ENCODE measurements at places on chromosomes 3 and 15.
A peak's percentile ranks its signal among the peaks of the same experiment; 100 is the strongest.

DNA sequence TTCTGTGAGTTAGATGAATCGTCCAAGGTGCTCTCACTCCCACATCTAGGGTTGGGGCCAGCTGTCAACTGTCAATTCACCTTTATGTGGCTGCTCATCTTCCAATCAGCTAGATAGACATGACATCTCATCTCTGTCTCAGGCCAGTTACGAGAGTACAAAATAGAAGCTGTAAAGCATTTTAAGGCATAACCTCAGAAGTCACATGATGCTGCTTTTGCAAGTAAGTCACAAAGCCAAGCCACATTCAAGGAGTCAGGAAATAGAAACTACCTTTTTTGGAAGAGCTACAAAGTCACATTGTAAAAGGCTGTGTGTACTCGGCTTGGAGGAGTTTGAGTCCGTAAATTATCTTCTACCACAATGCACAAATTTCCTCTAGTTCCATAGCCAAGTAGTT lies 5.1 kb upstream of the CCR1 start:
- DNase-seq = peak; percentile 51

GRCh38 chr3:127671523-127672428 lies 976 bp upstream of the ABTB1 start:
- DNase-seq = peak; percentile 19

GRCh38 chr3:132535575-132536441 lies 61.3 kb upstream of the ACKR4 start:
- DNase-seq = peak; percentile 59

DNA sequence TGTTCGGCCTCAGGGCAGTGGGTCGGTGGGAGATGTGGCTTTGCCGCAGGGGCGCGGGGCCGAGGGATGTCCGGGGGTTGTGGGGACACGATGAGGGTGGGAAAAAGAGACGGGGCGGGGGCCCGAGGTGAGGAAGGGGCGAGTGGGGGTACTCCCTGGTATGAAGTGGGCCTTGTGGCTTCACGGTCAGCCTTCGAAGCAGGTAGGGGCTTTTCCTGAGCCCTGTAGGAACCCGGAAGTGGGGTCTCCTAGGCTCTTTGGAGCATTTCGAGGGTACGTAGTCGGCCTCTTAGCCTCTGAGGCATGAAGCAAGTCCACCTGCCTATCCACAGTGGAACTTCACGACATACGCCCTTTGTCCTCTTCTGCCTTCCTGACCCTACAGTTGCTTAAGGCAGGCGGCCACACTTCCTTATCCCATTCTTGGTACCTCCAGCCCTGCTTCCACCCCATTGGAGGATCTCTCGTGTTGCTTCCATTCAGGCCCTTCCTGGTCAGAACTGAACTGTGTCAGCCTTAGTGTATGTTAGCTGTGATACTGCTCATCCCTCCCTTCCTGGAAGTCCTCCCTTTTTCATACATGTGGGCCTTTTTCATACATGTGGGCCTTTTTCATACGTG lies 389 bp downstream of the ARPC4 start:
- peak; percentile 20 for DNase-seq

DNA sequence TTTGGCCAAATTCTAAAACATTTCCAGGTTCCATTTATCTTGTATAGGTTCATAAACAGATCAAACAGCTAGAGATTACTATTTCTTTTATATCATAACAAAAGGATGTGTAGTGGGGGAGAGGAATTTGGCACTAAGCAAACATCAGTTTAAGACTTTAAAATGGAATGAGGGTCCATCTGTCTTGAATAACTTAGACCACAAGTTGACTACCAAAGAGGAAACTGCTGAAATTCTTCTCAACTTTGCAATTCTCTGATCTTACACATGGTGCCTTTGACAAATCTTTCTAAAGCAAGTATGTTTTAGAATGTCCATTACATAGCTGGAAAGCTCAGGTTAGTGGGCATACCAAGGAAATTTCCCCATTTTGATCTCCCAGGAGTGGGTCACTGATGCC lies 140.5 kb upstream of the ADAMTS9 start:
- no peak for DNase-seq

DNA sequence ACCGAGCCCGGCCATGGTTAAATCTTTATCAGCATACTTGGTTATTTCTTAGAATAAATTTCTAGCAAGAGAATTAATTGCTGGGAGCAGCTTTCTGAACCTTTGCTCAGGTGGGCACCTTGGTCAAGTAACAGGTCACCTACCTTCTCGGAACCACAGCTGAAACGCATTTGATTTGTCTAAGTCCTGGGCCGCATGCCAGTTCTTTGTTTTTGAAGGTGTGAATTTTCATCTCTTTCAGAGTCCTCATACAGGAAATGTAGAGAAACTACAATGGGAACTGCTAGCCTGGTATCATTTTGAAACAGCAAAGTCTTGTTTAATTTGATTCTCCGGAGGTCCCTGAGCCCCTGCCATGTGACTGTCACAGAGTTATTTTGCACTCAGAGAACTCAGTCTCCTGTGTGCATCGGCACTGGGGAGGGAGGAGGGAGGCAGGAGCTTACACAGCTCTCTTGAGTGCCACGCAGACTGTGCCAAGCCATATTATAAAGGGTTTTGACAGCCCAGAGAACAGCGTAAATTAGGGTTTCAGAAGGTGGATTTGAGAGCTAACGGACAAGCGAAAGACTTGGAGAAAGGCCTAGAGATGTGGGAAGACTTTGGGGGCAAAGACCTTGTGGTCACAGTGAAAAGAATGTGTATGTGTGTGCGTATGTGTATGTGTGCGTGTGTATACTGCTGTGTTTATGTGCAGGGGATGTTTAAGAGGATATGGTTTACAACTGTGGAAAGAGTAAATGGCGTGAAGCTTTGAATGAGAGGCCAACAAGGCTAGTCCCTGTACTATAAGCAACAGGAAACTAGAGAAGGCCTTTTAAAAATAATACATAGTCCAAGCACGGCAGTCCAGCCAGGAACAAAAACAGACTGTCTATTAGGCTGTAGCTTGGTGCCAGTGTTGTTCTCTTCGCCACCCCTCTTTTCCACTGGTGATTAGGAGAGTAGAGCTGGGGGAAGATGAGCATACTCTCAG lies 61.8 kb upstream of the ATP13A3 start:
- DNase-seq = no peak

DNA sequence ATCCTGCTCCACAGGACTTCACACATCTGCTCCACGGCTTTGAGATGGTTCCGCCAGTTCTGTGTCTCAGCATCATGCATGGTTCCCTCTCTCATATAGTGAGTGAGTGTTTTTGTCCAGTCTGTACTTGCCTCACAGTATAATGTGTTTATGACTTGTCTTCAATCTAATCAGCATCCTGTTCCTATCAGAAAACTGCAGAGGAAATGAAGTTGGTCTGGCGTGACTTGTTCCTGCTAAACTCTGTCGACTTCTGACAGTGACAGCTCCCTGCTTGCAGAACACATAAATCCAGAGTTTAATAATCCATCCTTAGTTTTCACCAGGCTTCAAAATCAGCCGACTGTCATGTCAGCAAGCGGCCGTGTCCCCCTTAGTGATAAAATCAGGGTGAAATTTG lies 222.3 kb downstream of the SLCO3A1 start:
- DNase-seq = no peak

DNA sequence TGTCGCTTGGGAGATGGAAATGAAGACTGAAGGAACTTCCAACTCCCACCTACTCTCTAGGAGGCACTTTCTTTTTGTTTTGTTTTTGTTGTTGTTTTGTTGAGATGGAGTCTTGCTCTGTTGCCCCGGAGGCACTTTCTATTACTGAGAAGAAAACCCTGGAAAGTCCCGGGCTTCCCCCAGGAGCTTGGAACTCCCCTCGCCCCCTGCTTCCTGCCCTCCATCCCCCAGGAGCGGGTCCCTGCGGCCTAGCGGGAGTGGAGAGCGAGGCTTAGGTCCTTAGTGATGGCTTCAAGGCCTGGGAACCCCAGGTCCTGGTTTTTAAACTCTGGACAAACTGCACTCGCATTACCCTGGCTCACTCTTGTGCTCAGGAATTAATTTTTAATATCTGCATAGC lies 195.7 kb downstream of the OCA2 start:
- no peak for DNase-seq

DNA sequence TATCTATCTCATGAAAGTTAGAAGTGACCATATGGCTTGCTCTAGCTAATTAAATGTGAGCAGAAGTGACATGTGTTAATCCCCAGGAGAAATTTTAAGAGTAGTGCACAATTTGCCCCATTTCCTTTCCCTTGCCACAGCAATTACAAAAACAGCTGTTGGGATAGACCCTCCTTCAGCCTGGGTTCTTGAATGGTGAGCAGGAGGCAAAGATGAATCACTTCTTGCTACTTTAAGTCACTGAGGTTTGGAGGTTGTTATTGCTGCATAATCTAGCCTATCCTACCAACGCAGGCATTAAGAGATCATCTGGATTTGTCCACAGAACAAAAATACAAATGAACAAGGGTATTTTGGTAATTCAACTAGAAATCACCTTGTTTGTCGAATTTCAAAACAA lies 51.7 kb upstream of the CAPN7 start:
- no peak for DNase-seq

GRCh38 chr3:106945435-106945834 lies 431.8 kb upstream of the CCDC54 start:
- no peak for DNase-seq

DNA sequence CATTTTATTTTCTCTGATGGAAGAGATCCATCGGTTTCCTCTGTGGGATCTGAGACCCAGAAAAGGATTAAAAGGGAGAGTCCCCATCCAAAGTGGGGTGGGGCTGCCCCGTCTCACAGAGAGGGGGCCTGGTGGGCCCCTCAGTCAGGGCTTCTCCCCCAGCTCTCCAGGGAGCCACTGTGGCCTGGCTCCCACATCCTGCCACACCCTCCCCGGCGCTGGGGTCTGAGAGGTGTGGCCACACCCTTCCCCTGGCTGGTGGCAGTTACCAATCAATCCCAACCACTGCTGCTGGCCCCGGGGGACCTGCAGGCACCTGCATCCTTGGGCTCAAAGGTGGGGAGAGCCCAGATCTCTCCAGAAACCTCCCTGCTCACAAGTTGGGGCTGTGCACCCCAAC lies 161.8 kb upstream of the IQSEC1 start:
- DNase-seq = peak; percentile 4

- no peak for DNase-seq
Observed at GRCh38 chr3:42101481-42101880, 10.3 kb downstream of the TRAK1 start.

DNA sequence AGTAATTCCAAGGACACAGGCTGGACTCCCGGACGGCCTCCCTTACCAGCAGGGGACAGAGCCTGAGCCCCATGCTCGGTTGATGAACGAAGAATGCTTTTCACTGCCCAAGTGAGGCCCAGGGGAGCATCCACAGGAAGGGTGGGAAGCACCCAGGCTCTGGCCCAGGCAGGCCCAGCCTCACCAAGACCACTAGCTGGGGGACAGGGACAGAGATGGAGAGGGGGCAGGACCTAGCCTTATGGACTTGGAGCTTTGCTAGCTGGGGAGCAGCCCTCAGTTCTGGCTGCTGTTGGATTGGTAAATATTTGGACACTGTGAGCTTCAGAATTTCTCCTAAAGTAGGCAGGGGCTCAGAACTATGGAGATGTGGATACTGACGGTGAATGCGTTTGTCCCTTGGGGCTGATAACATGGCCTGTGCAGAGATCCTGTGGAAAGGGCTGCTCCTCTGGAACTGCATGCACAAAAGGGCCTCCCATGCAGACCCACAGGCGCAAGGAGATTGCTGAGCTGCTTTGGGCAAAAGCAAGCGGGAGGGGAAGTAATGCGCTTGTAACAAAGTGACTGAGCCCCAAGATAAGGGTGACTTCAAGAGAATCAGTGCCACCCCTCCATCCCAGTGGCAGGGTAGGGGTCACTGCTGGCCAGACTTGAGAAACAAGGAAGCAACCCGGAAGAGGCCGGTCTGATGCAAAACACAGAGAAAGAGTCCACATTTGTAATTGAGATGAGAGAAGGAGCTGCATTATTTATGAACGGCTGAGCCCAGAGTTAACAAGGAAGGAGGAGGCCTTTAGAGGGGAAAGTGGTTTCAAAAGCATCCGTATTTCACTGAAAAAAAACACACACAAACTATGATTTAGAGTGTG lies 70.1 kb upstream of the MEF2A start:
- DNase-seq = no peak

- DNase-seq = no peak
Observed at GRCh38 chr3:181458857-181459256, 252.9 kb upstream of the SOX2 start.

DNA sequence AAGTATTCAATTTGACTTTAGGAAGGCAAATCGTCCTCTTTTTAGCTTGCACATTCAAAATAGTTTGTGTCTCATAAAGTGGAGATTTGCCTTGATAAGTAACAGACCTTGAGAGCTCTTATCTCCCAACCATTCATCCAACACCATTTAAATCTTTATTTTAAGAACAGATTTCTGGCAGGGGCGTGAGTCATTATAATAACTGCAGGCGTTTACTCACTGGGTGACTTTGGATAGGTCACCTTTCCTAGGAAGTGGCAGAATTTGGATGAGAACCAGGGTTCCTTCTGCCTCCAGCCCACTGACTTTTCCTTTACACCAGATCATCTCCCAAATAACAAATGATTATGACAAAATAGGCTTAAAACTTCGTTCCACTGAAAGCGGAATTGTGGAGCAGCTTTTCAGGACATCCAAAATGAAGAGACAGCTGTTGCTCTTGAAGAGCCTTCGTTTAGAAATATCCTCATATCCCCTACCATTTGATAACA lies 5.0 kb downstream of the LMCD1 start:
- DNase-seq = no peak

GRCh38 chr3:135374571-135374970 lies 579.5 kb downstream of the EPHB1 start:
- no peak for DNase-seq

- DNase-seq = no peak
Observed at GRCh38 chr3:155658671-155659261, 86.1 kb downstream of the PLCH1 start.

DNA sequence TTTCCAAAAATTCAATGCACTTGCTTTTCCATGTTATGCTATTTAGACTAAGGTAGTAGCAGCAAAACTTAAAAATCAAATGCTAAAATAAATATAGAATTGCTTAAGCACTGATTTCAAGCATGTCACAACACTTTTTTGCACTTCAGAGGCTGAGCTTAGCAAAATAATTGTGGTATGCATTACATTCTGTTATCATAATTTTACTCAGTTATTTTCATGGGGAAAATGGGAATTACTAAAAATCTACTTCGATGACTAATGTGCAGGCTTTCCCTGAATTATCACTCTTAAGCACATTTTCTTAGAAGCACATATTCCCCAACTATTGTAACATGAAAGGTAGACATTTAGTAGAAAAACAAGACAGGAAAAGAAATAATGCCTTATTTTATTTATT lies 322.4 kb upstream of the CBLB start:
- DNase-seq = no peak

DNA sequence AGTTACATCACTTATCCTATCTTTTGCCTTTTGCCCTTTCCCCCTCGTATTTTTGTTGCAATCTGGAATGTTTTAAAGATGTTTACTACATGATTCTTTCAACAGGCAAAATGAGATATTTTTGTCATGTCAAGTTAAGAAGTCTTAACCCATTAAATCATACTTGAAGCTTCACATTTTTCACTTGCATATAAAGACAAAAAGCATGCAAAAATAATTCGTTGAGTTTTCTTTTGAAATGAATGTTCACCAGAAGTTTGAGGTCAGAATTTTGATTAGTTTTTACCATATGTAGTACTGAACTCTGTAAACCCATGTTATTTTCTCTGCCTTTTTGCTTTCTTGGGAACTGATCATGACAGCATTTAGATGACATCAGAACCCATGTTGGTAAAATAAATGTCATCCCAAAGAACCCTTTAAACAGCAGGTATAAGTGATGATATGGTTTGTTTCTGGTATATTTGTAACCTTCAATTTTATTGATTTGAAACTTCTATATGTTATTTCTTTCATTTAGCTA lies 188.5 kb downstream of the GHSR start:
- no peak for DNase-seq

Data from CD4-positive, alpha-beta T cell treated with Interleukin-2 at 100 ng/mL for 4 hours (primary cell).